Neural crest cell (in vitro differentiated cells): ENCODE measurements at places on chromosomes 6 and 20.

DNA sequence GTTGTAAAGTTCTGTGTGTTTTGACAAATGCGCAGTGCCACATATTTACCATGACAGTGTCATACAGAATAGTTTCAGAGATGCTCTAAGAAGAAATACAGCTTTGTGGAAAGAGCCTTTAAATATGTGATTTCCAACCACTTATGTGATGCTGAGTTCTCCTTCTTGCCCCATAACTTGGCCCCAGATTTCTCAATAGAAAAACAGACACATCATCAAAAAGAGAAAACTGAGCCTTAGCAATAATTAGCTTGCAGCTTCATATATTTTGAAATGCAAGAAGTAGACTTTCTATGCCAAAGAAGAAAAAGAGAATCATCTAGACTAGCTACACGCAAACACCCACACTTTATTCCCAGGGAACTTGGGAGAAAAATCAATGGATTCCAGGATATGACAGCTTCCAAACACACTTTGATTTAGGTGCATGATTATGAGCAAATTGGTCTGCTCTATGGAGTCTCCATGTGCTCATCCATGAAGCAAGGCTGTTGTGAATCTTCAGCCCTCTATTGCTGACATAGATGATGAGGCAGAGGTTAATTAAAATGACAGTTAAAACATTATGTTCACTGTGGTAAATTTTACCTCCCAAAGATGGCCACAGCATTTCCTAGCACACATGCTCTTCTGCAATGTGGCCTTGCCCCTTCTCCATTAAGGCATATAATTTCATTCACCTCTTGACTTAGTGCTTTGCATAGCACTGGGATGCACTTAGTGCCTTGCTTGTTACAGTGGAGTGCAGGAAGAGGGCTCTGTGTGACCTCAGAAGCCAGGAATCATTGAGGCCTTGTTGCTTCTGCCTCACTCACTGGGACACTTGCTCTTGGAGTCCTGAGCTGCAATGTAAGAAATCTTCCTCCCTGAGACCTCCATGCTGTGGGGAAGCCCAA is 174.6 kb downstream of the SYNDIG1 start:
- DNase-seq, result no peak

DNA sequence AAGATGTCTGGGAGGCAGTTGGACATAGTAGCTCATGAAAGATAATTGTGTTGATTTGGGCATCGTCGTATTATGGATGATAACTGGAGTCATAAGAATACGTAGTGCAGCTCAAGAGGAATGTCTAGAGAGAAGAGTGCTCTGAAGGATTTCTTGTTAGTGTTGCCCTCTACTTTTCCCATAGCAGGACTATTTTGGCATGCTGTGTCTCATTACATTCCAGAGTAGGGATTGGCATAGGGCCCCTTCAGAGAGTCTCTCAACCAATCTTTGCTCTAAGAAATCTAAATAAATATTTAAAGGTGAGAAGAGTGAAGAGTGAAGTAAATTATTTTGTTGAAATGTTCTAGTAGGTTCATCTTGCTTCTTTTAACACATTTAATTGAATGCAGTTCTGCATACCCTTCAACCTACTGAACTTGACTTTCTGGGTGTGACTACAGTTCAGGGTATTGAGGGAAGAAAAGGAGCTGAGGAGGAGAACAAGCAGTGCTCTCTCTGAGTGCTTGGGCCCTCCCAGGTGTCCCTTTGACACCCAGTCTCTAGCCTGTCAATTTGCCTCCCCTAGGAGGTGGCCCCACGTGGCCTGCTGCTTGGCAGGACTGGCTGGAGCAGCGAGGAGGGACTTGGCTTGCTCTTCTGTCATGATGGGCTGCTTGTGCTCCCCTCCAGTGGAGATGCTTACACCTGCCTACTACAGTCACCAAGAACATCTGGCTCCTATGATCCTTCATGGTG is 33.3 kb downstream of the SOBP start:
- no peak for DNase-seq

DNA sequence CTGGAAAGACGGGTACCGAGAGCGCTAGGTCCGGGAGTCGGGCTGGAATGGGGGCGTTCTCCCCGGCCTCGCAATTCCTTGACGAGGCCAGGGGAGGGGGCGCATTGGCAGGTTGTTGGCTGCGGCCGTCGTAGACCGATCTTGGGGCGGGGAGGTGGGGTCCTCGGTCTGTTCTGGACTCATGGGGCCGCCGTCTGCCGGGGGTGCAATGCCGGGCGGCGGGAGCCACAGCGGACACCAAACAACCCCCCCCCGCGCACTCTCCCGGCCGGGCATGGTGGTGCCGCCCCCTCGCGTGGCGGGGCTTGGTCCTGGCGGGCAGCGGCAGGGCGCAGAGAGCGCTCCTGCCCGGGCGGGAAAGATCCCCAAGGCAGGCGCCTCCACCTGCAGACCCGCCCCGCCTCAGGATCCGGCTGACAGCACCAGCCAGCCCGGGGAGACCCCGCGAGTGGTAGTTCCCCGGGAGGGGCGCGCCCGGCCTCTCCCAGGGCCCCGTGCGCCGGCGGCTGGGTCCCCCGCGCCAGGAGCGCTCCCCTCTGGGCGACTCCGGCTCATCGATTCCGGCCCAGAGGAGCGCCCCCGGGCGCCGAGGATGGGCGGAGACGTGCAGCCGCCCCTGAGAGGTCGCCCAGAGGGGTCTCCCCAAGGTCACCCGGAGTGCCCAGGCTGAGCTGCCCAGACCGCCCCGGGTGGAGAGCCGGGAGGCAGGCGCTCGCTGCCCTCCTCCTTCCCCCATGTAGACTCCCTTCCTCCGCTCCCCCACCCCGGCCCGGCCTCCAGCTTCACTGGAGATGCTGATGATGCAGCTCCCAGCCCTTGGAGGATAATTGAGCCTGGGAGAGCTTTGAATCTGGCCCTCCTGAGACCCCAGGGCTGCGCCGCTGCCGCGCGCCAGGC is 709 bp downstream of the PPP1R16B start:
- DNase-seq, result peak; percentile 23

DNA sequence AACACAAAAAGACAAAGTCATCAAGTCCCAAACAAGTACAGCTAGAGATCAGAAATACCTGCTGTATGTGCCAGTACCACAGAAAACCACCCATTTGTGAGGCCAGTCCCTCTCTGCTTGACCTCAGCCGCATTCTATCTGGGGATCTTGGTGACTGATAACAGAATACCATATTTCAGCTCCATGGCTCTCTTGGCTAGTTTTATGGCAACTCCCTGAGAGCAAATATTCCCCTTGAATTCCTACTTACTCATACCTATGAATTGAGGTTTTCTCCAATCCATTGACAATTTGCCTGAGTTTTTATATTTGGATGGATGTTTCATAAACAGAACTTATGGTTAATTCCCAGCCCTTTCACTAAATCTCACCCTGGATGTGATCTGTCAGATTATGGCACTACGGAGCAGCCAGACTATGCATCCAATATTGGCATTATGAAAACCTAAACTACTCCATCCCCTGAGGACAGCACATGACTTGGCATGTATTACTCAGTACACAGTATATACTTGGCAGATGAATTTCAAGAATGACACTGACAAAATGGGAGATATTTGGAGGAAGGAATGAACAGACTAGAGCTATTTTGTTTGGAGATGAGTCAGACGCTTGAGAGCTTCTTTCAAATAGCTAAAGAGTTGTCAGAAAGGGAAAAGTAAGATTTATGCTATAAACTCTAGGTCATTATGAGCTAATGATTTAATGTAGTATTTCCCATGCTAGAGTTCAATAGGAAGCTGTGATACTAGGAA is 95.7 kb downstream of the PRDM1 start:
- DNase-seq, result no peak

DNA sequence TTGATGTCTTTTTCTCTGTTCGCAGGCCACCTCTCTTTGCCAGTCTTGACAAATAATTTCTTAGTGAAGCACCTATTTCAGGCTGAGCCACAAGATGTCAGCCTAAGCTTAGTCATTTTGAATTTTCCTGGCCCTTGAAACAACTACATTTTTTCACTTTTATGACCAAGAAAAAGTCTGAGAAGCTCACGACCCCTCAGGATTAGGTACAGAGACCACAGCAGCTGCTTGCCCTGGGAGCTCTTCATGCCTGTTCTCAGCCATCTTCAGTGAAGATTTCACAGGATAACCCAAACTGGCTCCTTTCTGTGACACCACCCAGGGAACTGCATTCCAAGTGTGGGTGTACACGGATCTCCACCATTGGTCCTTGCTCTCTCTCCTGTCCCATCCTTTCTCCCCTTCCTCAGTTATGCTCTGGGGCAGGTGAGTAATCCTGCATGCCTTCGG is 38.4 kb upstream of the SPTLC3 start:
- DNase-seq, result no peak

DNA sequence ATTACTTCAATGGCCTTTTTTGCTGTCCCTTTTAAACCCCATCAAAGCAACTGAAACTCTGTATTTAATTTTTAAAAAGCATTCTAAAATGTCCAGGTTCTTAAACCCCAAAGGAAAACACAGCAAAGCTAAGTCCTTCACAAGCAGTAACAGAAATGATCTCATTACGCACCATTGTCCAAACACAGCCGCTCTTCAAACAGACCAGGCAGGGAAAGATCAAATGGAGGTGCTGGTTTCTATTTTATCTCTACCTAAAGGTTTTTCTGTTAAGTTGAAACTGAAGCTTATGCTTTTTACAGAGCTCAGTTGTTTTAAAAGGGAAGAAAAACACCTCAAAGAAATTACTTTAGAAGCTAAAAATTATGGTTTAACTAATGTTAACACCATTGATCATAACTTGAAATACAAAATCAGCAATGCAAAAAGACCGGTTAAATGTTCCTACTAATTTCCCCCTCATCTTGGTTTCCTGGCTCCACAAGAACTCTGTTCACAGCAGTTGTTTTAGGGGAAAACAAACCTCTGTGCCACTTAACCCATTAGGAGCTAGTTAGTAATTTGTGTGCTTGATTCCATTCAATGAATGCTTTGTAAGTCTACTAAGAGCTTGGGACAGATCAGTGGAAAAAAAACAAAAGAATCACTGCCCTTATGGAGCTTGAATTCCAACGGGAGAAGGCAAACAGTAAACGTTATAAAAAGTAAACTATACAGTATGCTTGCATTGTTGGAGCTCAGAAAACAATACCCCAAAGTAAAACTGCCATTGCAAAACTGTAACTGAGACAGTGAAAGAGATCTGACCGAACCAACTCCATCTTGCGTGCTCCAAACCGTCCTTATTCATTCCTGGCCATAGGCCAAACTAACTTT is 87.4 kb downstream of the CD24 start:
- DNase-seq, result no peak

- DNase-seq, result no peak
These were observed 32.6 kb downstream of the MOCS1 start for GRCh38 chr6:39901670-39902069.

GRCh38 chr6:144582939-144583613 is 297.9 kb downstream of the UTRN start:
- DNase-seq, result no peak

GRCh38 chr6:14464716-14465115 is 347.1 kb downstream of the CD83 start:
- no peak for DNase-seq

DNA sequence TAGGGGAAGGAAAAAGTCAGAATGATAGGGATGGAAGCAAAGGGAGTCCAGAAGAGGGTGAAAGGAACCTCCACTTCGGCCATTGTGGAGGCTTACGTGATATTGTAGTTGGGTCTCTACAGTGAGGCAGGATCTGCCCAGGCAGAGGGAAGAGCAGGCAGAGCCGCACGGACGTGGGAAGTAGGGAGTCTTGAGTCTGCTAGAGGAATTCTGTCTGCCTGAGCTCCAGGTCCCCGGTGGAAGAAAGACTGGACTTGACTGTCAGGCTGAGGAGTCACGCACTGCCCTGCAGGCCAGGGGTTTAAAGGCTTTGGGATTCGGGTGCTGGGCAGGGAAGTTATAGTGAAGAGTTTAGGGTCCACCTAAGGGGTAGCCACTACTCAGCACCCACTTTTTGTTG is 16.4 kb downstream of the TGM6 start:
- DNase-seq, result no peak

GRCh38 chr20:42214074-42214473 is 595.9 kb upstream of the CHD6 start:
- DNase-seq, result no peak

- no peak for DNase-seq
These were observed 490.3 kb downstream of the COL12A1 start for GRCh38 chr6:74715355-74716085.

- no peak for DNase-seq
These were observed 65.5 kb upstream of the QKI start for GRCh38 chr6:163348789-163349680.

- DNase-seq, result no peak
These were observed 56.7 kb downstream of the TRIM27 start for GRCh38 chr6:28867086-28867409.

DNA sequence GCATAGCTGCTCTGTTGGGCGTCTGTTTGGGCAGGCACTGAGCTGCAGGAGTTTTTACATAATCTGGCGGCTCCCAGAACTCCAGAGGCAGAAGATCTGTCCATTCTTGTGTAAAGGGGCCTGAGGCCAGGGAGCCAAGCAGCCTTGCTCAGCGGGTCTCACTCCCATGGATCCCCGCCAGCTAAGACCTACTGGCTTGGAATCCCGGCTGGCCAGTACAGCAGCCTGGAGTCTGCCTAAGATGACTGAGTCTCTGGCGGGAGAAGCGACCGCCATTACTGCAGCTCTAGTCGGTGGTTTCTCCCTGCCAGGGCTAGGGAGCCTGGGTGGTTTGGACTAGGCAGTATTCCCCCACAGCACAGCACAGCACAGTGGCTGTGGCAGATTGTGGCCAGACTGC is 268.4 kb upstream of the SYNCRIP start:
- no peak for DNase-seq

GRCh38 chr6:89310929-89311328 is 4.2 kb downstream of the GABRR2 start:
- DNase-seq, result no peak

- no peak for DNase-seq
These were observed 60.1 kb upstream of the BMP2 start for GRCh38 chr20:6707321-6707831.

DNA sequence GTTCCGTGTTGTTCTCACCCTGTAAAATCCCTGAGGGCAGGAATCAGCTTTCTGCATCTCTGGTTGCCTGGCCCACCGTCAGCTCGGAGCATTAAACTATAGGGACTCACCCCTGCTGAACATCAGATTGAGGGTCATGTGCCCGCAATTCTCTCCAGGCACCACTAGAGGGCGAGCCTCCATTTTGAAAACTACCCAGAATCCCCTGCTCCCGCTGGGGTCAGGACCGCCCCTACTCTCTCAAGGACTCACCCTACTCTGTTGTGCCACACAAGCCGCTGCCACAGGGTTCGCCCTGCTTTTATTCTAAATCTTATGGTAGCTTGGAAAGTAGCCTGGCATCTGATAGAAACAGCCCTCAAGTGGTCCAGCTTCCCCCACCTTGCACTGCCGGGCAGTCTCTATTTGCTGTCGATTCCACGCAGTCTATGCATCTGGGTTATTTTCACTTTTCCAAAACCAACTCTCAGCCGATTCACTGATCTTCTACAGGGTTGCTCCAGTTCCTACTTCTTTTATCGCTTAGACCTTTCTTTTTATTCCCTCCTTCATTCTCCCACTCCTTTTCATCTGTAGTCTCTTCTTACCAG is 244.1 kb upstream of the QKI start:
- DNase-seq, result no peak

- DNase-seq, result no peak
These were observed 1368.8 kb upstream of the ADGRB3 start for GRCh38 chr6:67265996-67266921.
